ENCODE measurements at places on chromosomes 2 and 18.

DNA sequence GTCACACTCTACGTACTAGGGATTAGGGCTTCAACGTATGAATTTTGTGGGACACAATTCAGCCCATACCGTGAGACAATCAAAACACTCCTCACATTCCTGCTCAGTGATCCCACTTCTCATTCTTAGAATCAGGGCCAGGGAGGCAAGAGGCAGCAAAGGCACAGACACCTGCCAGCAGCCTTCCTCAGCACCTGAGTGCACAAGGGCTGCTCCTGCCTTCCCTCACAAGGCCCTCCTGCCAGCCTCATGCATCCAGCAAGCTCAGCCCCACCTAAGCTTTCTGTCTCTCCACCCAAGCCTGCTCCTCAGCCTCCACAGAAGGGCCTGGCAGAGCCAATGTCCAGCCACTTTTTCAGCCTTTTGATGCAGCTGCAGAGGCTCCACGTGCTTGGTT is 141.6 kb downstream of the SP3 start:
- DNase-seq = no peak

DNA sequence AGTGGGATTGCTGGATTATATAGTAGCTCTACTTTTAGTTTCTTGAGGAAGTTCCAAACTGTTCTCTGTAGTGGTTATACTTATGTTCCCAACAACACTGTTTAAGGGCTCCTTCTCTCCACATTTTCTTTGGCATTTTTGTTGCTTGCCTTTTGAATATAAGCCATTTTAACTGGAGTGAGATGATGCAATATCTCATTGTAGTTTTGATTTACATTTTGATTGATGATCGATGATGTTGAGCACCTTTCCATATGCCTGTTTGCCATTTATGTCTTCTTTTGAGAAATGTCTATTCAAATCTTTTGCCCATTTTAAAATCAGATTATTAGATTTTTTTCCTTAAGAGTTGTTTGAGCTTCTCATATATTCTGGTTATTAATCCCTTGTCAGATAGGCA is 243.3 kb downstream of the PTGR3 start:
- DNase-seq = no peak

DNA sequence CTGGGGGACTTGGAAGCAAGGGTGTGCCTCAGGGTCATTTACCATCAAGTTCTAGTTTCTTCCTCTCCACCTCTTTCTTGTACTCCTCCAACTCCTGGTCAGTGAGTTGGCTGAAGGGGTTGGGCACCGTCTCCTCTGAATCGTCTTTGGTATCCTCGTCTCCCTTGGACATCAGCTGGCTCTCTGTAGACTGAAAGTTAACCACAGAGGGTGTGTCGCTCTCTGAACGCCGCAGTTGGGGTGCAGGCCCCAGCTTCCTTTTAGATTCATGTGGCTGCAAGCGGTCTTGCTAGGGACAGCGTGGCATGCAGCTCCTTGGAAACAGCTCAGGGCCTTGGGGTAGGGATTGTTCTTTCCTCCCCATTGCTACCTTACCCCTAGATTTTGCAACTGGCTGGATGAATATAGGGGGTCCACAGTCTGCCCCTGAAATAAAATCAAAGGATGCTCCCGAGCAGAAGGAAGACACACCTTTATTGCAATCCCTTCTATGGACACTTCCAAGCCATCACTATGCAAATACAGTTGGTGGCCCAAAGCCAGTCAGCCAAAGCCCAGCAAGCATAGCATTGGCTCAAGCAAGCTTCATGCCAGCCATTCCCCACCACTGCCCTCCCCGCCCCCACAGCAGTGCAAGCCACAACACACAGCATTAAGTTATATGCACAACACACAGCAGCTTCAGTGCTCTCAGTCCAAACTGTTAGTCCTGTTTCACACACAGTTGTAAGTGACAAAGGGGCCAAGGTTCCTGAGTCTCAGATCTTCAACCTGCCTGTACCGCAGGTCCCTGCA is 93.2 kb downstream of the ADD2 start:
- DNase-seq = no peak

- DNase-seq = no peak
These were observed 62.4 kb upstream of the TCF4 start for GRCh38 chr18:55650363-55650870.

- peak; percentile 48 for DNase-seq
These were observed 165.5 kb downstream of the GCA start for GRCh38 chr2:162509288-162509968.

DNA sequence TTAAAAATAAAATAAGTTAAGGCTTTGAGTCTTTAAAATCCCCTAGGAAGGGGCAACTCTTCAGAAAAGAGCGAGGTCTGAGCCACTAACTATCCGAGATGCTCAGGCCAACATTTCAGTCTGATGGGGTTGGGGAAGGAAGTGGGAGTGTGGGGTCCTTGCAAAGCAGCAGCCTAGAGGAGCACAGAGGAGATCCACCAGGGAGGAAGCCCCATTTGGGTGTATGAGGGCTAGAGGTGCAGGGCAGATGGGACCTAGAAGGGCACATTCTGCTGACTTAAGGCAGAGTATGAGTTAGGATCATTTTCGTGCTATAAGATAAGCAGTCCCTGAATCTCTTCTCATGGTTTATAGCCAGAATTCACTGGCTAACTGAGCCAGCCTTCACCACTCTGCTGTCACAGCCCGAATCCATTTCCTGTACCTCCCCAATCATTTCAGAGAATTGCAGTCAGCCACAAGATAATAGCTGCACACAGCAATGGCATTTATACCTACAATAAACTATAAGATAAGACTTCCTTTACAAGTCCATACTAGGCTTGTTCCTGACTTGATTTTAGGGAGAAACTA is 37.0 kb downstream of the MRPL30 start:
- no peak for DNase-seq

GRCh38 chr2:110153416-110153815 is 37.8 kb upstream of the MALL start:
- no peak for DNase-seq

GRCh38 chr2:217836901-217837491 is 165.8 kb downstream of the TNS1 start:
- peak; percentile 62 for DNase-seq

DNA sequence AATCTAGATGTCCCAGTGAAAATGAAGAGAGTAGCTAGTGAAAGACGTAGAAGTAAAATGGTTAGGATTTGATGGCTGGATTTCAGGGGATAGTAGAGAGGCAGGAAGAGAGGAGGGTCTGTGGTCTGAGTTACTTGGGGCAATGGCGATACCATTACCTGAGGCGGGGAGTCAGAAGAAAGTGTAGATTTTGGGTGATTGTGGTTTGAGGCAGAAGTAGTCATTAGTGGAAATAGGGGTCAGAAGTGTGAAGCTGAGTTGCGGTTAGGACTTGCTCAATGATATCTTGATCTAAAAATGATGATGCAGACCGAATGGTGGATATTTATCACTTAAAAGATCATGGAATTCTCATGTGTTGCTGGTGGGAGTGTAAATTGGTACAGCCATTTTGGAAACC is 41.0 kb downstream of the CEP192 start:
- no peak for DNase-seq

- DNase-seq = peak; percentile 98
These were observed 25.1 kb downstream of the DNPEP start for GRCh38 chr2:219362524-219363164.

GRCh38 chr2:232275670-232276069 is 102.9 kb upstream of the ALPP start:
- no peak for DNase-seq

GRCh38 chr2:59932341-59932740 is 621.1 kb downstream of the BCL11A start:
- DNase-seq = no peak

DNA sequence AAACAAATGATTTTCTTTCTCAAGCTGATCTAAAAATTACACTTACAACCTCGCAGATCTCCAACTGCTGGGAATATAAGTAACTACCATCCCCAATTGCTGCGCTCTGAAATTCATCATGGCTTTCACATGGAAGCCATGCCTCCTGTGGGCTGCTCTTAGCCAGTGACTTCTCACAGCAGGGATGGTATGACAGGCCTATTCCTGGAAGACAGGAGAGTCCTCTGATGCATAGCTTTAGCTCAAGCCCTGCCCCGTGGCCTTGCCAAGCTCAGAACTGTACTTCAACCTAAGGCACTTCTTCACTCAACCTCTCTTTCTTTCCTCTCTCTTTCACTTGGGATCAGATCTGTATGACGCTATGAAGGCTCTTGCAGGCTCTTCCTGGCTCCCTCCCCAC is 12.6 kb upstream of the ELAC1 start:
- DNase-seq = no peak

DNA sequence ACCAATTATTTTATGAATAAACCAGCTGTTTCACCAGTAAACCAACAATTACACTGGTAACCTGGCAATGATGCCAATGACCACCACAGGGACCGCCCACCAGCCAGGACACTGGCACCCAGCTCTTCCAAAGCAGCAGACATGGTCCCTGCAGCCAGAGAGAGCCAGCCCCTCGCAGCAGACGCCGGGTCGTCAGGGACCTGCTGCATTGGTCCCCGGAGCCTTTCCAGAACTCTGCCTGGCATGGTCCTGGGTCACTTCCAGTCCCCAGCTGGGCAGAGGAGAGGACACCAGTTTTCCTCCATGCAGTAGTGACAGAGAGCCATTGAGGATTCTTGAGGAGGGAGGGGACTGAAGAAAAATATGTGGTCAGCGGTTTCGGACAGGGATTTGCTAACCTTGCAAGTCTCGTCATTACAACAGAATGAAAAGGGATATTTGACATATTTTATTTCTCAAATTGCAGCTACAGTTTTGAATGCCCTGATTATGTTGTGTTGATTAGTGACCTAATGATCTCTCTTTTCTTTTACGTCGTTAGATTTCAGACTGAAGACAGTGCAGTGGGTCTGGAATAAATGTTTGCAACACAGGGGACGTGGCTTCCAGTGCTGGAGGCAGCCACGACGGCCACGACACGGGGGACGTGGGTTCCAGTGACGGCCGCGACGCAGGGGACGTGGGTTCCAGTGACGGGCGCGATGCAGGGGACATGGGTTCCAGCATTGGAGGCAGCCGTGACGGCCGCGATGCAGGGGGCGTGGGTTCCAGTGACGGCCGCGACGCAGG is 154.5 kb downstream of the TPO start:
- no peak for DNase-seq

DNA sequence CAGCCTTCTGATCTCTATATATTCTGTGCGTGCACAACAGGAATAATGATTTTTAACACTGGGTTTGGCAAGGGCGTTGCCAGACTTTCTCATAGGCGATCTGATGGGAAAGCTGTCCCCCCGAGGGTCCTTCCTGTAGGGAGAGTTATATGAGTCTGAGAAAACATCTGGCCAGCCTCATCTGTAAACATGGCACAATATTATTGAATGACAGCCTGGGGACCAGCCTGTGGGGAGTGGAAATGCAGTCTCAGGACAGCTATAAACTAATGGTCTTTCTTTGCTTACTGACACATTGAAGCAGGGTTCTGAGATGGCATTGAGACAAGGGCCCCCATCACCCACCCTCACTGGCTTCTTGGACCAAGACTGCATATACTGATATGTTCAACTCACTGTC is 62.5 kb downstream of the CTIF start:
- DNase-seq = no peak

- DNase-seq = peak; percentile 97
These were observed 133.5 kb downstream of the FAM124B start for GRCh38 chr2:224268441-224268840.

GRCh38 chr18:54679318-54680149 is 88.5 kb downstream of the DYNAP start:
- peak; percentile 91 for DNase-seq

GRCh38 chr2:54559593-54560145 is 103.5 kb downstream of the SPTBN1 start:
- DNase-seq = peak; percentile 87

- peak; percentile 36 for DNase-seq
These were observed 49.8 kb downstream of the SLC4A5 start for GRCh38 chr2:74293191-74293991.

DNA sequence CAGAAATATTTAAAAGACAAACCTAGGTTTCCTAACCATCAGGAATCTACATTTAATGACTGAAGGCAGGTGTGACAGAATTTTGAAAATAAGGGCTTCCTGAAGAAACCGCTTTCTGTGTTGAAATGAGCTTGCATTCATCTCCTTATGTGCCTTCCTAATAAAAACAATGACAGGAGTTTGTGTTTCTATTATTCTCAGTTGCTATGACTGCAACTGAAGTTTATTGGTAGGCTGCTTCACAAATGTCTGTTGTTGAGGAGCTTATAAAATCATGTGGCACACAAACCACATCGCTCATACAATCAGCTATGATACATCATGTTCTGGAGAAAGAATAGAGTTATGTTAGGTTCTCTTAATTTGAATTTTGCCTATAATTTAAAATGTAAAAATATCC is 362.7 kb upstream of the SLC8A1 start:
- DNase-seq = no peak

DNA sequence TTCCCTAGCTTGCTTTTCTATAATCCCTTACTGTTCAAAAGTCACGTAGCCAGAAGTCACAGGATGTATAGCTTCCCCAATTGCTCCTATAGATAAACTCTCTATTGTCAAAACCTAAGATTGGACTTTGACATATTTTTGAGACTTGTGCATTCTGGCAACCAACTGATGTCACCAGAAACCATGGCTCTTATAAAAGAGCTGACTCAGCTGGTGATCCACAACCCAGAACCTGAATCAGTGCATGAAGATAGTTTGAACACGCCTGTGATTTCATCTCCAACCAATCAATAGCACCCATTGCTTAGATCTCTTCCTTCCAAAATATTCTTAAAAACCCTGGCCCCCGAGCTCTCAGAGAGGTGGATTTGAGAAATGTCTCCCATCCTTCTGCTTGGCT is 639.9 kb upstream of the PIK3C3 start:
- no peak for DNase-seq

DNA sequence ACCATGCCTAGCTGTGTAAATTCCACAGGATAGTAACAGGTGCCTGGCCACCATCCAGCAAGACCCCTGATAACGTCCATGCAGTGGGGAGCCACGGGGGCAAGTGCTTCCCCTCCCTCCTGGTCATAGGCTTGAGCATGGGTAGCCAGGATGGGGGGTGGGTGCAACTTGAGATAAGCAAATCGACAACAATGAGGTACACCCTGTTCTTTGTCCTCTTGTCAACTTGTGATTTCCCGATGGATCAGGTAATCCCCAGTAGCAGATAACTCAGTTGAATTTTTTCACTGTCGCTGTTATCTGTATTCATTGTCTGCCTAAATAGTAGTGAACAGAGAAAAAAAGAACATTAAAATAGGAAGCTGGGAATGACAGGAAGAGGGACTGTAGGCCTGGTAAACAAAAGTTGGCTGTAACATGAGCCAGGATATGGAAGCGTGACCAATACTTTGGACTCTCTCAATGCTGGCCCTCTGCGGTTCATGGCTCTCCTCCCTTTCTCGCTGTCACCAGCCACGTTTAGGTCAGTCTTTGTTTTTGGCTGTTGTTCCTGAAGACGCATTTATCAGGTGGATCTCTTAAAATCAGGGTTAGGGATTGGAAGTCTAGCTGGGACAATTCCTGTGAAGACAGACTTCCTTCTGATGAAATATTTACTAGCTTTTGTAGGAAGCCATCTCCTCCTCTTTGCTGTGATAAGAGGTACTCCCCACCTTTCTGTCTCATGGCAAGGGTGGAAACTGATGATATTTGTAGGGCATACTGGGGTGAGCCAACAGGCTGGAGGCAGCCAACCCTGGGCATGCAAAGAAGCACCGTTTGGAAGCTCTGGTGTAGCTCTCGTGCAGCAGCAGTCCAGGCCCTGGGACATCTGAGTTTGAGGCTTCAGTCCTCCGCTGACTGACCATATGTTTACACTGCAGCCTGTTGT is 42.4 kb downstream of the TCF7L1 start:
- DNase-seq = peak; percentile 54

GRCh38 chr2:149383340-149383739 is 53.0 kb downstream of the LYPD6 start:
- peak; percentile 93 for DNase-seq

- peak; percentile 64 for DNase-seq
These were observed 2.1 kb downstream of the NABP1 start for GRCh38 chr2:191679818-191680600.

Measured in fibroblast of lung (primary cell).